ENCODE measurements at places on chromosomes 16 and 17.
A peak's percentile ranks its signal among the peaks of the same experiment; 100 is the strongest.

DNA sequence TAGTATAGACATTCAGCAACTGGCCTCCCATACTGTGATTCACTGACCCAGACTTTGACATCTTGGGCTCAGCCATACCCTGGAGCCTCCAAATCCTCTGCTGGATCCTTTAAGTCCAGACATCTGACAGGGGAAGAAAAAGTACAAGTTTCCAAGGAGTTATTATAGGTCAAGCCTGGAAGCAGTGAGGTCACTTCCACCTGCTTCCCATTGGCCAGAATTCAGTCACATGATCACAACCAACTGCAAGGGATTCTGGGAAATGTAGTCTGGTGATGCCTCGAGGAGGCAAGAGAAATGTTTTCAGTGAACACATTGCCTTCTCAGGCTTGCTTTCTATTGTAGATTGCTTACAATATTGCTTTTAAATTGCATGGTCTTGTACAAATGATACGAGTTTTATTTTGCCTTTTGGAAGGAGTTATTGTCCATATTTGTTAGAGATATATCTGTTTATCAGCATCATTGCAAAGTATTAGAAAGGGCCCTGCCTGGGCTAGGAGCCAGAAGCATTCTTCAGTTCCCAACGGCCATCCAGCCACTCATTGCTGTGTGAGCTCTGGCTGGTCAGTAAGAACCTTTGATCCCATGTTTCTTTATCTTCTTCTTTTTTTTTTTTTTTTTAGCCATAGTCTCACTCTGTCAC lies 696.9 kb downstream of the WWOX start:
- H3K27ac ChIP-seq, result no peak overlapping the region
- no peaks in the 10 kb centered on the region for H3K27me3 ChIP-seq
- no peak for DNase-seq
- H3K36me3 ChIP-seq, result no peaks in the 10 kb centered on the region
- no peaks in the 10 kb centered on the region for H3K4me1 ChIP-seq

GRCh38 chr17:64387545-64388171 lies 3.0 kb downstream of the PECAM1 start:
- DNase-seq, result no peak
- no peak overlapping the region for H3K4me3 ChIP-seq
- H3K36me3 ChIP-seq, result no peaks in the 10 kb centered on the region
- H3K4me1 ChIP-seq, result no peaks in the 10 kb centered on the region

DNA sequence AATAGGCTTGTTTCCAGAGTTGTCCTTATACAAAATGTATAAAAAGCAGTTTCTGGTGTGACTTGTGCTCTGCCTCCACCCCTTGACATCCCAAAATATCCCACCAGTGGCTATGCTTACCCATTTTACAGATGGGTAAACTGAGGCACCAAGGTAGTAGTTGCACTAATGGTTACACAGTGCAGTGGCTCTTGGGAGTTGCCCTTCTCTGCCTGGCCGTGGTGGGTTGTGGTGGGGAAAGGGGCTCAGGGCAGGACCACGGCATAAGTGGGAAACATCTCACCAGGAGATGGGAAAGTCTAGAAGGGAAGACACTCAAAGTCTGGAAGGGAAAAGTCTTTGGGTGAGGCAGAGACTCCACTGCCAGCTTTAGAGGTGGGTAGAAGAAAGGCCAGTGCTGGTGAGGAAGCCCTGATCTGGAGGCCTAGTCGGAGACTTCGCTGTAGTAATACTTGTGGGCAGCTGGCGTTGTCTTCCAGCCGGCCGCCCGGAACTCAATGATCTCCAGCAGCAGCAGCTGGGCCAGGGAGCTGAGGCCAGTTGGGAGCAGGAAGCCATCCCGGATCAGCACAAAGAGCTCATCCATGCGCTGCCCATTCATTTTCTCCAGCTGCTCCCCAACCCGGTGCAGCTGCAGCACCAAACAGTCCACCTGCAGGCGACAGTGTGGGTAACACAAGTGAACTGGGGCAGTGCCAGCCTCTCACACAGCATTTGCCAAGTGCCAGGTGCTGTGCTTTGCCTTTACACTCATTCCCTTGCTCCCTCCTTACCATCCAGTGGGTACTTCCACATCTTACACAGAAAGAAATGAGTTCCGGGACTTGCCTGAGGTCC lies 4.5 kb downstream of the MIF4GD start:
- H3K27ac ChIP-seq, result no peak overlapping the region
- H3K36me3 ChIP-seq, result peaks cover 4% of the 10 kb centered on the region
- no peak overlapping the region for H3K4me3 ChIP-seq
- H3K4me1 ChIP-seq, result peaks cover 15% of the 10 kb centered on the region
- DNase-seq, result no peak

GRCh38 chr16:28609631-28610594 lies at the start of gene SULT1A1:
Gene SULT1A1 (minus strand): TSS chr16:28610044. CDS start chr16:28608855, 1,189 bp downstream.
- H3K27ac ChIP-seq, result peak within 1 kb of the TSS; percentile 51
- H3K4me3 ChIP-seq, result peak within 1 kb of the TSS; percentile 34
- peaks cover 16% of the 10 kb centered on the region for H3K4me1 ChIP-seq
- no peaks in the 10 kb centered on the region for H3K27me3 ChIP-seq

DNA sequence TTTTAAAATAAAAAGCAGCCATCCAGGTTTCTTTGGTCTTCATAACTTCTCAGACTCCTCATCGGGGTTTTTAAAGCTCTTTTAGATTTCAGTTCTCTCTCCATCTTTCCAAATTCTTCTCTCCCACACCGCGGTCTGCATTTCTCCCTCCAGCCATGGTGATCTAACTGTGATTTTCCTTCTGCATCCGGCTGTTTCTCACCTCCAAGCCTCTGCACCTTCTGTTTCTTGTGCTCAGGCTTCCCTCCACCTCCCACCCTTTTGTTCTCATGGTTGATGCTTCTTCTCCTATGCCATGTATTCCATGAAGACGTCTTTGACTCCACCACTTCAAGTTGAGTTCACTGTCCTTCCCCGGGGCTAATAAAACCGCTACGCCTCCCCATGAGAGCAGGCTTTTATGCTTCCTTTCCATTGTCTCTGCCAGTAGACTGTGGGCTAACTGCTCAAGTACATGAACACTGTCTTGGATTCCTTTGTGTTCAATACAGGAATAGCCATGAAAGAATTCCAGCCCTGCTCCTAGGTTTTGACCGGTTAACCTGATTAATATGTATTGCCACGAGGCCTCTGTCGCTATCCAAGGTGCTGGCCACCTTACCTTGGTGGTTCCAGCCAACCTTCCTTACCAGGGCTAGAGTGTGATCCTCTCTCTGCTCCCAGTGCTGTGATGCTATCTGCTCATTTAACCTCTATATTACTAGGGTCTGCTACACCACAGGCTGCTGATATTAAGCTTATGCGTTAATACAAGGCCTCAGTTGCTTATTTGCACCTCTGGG lies 625.1 kb downstream of the HS3ST4 start:
- H3K36me3 ChIP-seq, result no peaks in the 10 kb centered on the region
- H3K27ac ChIP-seq, result no peak overlapping the region
- no peaks in the 10 kb centered on the region for H3K4me1 ChIP-seq
- DNase-seq, result no peak
- H3K27me3 ChIP-seq, result no peaks in the 10 kb centered on the region
- H3K4me3 ChIP-seq, result no peak overlapping the region

DNA sequence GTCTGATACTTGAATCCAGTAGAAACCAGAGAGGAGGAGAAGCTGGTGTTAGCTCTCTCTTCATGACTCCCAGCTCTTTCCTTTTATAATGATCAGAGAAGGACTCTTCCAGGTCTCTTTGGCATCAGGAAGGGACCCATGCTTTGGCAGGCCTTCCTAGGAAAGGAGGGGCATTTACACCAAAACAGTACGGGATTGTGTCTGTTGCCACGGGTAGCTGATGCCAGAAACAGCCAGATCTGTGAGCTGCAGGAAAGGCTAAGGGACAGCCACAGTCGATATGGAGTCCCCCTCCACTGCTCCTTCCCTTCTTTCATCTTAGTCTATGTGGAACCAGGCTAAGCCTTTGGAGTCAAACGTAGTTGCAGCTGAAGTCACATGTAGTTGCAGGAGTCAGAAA lies 9.3 kb downstream of the CEP295NL start:
- no peaks in the 10 kb centered on the region for H3K27me3 ChIP-seq
- no peaks in the 10 kb centered on the region for H3K36me3 ChIP-seq
- H3K4me3 ChIP-seq, result no peak overlapping the region
- no peak for DNase-seq
- no peak overlapping the region for H3K27ac ChIP-seq

DNA sequence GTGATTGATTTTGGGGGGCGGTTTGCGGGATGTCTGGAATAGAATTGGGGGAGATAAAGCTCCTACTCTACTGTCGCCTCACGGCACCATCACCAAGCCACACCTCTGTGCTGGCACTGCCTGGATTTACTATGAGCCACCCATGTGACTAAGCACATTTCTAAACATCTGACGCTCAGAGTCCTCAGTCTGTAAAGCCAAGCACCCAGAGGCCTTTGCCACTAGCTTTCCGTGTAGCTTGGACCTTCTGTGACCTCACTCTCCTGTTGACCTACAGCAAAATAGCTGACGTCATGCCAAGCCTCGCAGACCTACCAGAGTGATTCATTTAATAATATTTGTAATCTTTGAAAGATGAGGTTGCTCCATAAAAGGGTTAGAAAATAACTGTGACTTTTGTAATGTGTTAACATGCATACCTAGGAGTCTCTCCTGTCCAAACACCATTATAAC lies 38.5 kb upstream of the MYOCD start:
- no peaks in the 10 kb centered on the region for H3K4me1 ChIP-seq
- no peaks in the 10 kb centered on the region for H3K27me3 ChIP-seq
- H3K36me3 ChIP-seq, result no peaks in the 10 kb centered on the region
- DNase-seq, result no peak
- no peak overlapping the region for H3K27ac ChIP-seq
- H3K4me3 ChIP-seq, result no peak overlapping the region

All from pancreas (tissue), 10 donors.